Fibroblast of skin of scalp (primary cell): ENCODE measurements at places on chromosomes 5 and 9.

- DNase-seq = no peak
These were observed 51.3 kb downstream of the SPTAN1 start for GRCh38 chr9:128603697-128604096.

- no peak for DNase-seq
These were observed 82.4 kb downstream of the HMCN2 start for GRCh38 chr9:130347931-130348330.

GRCh38 chr5:137055271-137055872 is 443.8 kb downstream of the SPOCK1 start:
- DNase-seq = no peak

DNA sequence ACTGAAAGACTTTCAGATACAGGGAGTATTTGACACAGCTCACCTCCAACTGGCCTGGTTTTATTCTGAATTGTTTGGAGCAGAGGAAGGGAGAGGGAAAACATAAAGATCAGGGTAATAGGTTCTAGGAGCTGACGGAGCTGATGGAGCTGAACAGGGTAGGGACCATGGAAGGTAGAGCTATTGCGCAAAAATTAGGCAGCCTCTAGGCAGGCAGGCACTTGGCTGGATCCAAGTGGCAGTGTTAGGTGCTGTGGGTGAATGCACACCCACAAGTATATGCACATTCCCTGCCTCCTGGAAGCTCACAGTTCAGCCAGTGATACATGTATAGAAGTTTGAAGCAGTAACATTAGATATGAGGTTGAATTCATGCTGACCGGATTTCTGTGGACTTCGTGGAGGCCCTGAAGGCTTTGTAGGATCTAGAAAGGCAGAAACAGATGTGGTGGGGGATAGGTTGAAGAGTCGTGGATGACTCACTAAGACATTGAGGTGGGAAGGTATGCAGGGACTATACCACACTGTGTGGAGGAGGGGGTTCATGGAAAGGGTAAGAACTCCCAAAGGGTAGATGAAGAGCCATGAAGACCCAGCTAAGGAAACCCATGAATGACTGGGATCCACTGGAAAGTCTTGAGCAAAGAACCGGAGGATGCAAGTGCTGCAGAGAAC is 50.8 kb downstream of the WWC1 start:
- peak; percentile 54 for DNase-seq

- peak; percentile 68 for DNase-seq
These were observed 13.4 kb upstream of the XPA start for GRCh38 chr9:97710356-97711222.
